ENCODE measurements at places on chromosomes 2 and 18. TPM values are rescaled to one million over a fixed set of nuclear protein-coding genes. Genes with fewer than 3 reads are reported as not detected.
A peak's percentile ranks its signal among the peaks of the same experiment; 100 is the strongest.

DNA sequence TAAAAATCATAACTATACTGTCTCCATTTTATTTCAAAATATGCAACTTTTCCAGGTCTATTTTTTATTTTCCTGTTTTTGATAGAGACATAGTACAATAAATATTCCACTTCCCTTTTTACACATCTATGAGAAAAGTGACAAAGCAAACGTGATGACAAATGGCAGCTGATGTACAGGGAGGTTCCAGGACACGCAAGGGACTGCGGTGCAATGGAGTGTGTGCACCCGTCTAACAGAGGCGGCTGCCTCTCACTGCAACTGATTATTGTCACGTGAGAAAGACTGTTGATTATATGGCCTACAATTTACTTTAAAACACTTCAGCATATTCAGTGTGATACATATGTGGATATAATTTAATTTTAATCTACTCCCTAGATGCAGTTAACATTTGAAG lies 142.6 kb downstream of the LRRC30 start:
- DNase-seq, result no peak

DNA sequence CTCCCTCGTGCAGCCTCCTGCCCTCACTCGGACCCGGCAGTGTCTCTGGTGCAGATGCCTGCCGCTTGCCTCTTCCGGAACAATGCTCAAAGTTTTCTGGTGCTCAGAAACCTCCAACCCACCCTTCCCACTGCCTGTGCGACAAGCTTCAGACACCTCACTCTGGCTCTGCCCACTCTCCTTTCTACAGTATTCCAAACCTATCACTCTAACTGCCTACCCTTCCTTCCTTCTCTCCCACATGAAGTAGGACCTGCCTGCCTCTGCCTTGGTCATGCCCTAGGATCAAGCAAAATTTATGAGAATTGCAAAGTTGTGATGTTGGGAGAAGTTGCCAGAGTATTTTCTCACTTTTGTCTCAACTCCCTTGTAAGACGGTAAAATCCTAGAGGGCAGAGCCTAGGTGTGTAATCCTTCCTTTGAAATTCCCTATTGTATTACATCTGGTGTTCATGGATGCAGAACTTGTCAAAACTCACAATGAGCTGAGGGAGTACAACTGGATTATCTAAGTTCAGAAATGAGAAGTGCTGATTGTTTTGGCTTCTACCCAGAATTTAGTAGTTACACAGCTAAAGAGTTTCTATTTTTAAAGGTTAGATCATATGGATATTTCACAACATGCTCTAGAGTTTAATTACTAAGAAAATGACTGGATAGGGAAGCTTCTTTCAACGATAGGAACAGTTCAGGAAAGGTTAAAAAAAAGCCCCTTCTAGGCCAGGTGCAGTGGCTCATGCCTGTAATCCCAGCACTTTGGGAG lies 7.2 kb downstream of the NPC1 start:
- peak; percentile 62 for DNase-seq

GRCh38 chr18:27378431-27379095 lies 193.5 kb upstream of the CHST9 start:
- DNase-seq, result peak; percentile 100

DNA sequence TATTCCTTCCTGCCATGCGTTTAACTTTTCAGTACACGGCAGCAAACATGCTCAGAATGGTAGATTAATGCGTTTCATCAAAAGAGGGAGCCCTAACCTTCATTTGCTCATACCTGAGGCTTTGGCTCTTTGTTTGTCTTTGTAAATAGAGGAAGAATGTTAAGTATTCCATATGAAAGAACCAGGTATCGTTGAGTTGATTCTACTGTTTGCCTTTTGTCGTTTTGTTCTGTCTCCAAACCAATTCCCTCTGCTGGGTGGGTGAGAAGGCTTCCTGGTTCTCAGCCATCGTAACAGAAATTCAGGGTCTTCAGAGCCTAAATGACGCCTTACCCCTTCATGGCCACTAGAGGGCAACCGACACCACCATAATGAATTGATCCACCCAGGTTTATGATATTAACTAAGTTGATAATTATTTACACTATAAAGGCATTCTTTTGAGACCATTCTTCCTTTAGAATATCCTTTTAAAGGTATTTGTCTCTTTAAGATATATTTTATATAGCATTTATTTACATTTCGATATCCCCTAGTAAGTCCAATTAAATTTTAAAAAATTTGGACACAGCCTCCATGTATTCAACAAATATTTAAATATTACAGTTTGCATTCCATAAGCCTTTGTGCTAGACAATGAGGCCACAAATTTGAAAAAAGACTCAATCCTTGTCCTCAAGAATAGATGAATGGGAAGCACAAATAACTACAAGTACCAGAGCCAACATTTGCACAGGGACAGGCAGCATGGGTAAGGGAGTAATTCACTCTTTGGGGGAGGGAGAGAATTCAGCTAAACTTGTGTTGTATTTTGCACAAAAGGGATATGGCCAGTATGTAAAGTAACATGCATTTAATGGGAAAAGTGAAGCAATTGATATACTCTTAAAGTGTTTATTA lies 48.1 kb downstream of the TIMM21 start:
- peak; percentile 66 for DNase-seq

- no peak for DNase-seq
Measured at GRCh38 chr2:62144689-62145477, 51.0 kb upstream of the B3GNT2 start.

- no peak for DNase-seq
Measured at GRCh38 chr2:30034052-30034775, 112.6 kb upstream of the YPEL5 start.

GRCh38 chr2:9032121-9032520 lies 28.6 kb upstream of the MBOAT2 start:
- no peak for DNase-seq

DNA sequence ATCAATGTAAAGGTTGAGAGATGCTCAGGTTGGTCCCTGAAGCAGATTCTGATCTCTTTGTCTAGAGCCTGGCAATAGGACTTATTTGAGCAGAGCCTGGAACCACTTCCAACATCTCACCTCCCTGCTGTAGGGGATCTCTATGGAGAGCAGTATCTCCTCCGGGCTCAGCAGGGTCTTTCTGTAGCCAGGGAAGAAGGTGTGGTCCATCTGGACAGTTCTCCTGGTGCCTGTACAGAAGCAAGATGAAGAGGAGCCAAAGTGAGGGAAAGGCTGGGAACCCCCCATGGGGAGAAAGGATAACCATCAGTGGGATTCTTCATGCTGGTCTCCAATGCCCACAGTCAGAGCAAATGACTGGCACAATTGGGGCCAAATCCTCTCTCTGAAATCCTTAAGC lies 34.8 kb downstream of the XDH start:
- no peak for DNase-seq

DNA sequence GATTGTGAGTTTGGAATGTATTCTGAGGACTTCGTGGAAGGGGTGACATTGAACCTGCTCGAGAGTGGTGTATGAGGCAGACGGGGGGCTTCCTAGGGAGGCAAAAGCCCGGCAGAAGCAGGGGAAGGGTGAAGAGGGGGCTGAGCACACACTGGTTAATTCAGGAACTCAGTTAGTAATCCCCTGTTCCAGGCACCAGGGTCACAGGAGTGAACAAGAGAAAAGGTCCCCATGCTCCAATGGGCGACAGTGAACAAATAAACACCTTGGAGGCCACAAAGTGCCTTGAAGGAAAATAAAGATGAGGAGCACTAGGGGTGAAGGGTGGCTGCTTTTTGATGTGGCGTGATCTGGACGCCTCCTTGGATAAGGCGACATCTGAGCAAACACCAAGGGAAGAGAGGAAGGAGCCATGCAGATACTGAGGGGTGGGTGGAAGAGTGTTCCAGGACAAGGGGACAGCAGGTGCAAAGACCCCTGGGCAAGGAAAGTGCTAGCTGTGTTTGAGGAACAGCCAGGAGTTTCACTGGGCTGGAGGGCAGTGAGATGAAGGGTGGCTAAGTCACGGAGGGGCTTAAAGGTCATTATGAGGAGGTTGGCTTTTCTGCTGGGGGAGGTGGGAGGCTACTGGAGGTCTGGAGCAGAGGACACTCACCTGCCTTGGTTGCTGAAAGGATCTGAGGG lies 26.7 kb upstream of the ASB18 start:
- DNase-seq, result no peak

- DNase-seq, result no peak
Measured at GRCh38 chr18:51953521-51953920, 386.5 kb upstream of the DCC start.

DNA sequence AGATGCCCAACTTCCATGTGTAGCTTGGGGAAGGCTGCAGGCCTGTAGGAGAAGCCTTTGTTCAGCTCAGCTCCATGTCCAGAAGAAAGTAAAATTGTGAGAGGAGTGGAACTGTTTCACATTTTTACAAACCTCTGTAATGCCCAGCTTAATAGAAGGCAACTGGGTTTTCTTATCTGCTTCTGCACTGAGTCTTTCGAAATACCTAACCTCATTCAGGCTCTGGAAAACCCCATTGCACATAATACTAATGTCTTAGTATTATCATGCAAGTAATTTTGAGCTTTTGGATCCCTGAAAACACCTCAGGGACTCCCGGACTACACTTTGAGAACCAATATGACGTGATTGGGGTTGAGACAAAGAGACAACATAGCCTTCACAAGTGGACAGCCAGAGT lies 5.8 kb downstream of the SMIM21 start:
- no peak for DNase-seq

DNA sequence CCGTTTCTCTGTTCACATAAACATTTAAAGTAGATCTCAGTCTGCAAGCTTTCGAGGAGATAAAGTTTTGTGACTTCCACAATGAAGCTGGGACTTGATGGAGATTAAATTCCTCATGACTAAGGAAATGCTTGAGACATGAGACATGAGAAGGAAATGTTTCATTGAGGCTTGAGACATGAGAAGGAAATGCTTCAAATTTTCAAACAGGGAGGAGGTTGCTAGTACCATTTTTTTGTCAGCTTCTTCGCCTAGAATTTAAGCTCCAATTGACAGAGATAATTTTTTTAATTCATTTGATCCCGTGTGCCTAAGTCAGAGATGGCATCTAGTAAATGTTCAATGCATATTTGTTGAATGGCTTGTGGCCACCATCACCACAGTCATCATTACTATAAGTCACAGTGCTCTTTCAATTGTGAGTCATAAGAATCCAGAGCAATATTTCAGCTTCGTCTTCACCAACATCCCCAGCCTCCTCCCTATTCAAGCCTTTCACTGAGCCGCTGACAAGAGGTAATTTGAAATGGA lies 543 bp upstream of the MARCHF4 start:
- DNase-seq, result peak; percentile 75

GRCh38 chr2:8532438-8532837 lies 149.4 kb upstream of the ID2 start:
- no peak for DNase-seq

GRCh38 chr18:3450799-3451182 lies 819 bp downstream of the TGIF1 start:
- DNase-seq, result no peak

GRCh38 chr2:170747921-170748320 lies 22.3 kb upstream of the ERICH2 start:
- peak; percentile 62 for DNase-seq

GRCh38 chr2:239487272-239487671 lies 86.5 kb upstream of the HDAC4 start:
- DNase-seq, result no peak

DNA sequence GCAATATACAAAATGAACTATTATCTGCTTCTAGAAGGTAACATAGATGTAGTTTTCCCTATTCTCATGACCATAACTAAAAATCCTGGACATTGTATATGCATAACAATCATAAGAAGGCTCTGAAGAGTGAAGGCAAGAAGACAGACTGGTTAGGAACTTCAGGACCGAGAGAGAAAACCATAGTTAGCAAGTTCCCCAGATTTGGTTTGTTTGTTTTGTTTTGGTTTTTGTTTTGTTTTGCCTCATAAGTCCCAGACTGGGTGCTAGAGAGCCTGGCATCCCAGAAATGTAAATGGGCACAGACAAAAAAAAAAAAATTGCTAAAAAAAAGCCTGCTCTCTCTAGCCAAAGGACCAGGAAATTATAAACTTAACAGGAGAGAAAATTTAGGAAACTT lies 192.2 kb upstream of the FBXO11 start:
- DNase-seq, result no peak

DNA sequence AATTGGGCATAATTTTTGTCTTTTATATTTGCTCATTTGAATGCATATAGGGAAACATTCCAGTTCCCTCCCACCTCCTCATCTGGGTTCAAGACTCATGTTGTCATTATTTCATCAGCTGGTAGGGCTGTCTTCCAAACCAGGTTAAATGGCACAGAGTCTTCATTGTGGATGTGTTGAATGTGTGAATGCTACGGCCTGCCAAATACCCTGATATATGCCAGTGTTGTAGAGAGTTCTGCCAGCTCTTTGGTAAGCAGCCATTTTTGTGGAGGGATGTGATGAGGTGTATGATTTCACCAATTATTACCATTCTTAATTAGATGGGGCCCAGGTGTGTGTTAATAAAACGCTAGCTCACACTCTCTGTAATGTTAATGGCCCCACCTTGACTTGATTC lies 121.7 kb downstream of the LYPD6B start:
- DNase-seq, result no peak

DNA sequence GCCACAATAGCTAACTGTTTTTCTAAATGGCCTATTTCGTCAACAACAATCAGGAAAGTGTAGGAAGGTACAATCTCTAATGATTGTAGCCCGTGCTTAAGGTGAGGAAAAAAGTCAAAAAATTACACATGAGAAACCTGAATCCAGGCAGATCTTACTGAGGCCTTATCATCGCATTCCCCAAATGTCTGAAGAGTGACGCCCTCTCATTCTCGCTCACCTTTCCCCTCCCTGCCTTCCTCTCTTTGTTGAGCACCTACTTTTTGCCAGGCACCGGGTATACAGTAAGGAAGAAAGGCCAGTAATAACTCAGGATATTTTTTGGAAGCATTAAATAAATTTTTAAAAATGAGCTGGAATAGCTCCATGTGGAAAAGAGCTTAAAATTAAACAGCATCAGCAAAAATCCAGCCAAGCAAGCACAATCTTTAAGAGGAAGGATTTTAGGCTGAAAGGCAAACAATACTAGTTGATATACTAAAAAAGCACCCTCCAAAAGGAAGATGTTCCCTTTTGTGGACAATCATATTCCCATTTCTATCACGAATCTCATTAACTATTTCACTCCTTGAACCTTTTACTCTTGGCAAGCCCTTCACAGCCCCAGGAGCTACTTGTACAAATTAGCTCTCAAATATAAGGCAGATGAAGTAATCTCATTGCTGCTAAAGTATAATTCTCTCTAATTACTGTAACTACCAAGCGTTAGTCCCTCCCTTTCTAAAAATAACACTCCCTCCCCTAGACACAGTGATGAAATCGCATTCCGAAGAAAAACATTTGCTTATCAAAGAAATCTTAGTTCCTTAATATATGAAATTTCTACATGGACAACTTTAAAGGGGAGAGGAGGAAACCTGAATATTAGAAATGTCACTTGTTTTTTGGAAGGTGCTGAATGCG lies 40.0 kb downstream of the STAT1 start:
- DNase-seq, result no peak

CCDC88A gene
- total RNA-seq, result 26.7 TPM

MOB4 gene
- 42.6 TPM for total RNA-seq

ALPP gene
- total RNA-seq, result not detected

CXCR1 gene
- not detected for total RNA-seq

HOXD13 gene
- not detected for total RNA-seq

ALK gene
- not detected for total RNA-seq

SIX3 gene
- total RNA-seq, result not detected

SFT2D3 gene
- 9.2 TPM for total RNA-seq
